Stimulated activated naive CD4-positive, alpha-beta T cell treated with Interleukin-2 at 50 U/mL for 16 hours (primary cell): ENCODE measurements at places on chromosomes 2 and 18.

DNA sequence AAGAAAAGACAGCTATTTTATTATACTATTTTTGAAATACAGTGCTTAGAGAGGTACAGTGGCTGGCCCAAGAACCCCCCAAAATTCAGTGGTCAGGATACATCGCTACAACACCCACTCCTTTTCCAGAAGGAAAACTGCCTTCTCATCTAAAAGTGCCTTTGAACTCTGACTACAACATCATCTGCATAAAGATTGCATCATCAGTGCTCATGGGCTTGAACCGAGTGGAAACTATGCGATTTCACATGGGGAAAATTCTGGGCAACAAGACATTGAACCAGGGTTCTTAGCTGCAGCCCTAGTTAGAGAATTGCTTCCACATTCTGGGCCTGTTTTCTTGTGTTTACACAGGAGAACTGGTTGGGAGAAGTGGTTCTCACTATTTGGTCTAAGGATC is 294.6 kb upstream of the SLC14A2 start:
- DNase-seq: no peak

GRCh38 chr2:140454717-140455116 is 1674.5 kb upstream of the NXPH2 start:
- no peak for DNase-seq

- DNase-seq: no peak
Observed at GRCh38 chr2:106061611-106062349, 132.3 kb downstream of the UXS1 start.

DNA sequence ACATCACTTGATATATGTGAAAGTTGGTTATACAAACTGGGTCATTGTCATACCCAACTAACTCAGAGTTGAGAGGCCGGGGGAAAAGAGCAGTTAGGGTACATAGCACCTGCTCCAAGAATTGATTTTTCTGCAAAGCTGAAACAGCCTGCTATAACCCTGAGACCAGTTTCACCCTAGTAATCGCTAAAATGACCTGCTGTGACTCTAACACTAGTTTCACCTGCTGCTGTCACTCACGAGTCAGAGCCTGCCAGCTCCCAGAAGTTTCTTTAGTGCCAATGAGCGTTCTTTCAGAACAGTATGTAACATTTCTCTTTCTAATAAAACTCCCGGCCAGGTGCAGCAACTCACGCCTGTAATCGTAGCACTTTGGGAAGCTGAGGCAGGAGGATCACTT is 28.0 kb downstream of the SRSF7 start:
- peak; percentile 23 for DNase-seq

GRCh38 chr2:134014196-134014960 is 239.5 kb upstream of the MGAT5 start:
- no peak for DNase-seq

DNA sequence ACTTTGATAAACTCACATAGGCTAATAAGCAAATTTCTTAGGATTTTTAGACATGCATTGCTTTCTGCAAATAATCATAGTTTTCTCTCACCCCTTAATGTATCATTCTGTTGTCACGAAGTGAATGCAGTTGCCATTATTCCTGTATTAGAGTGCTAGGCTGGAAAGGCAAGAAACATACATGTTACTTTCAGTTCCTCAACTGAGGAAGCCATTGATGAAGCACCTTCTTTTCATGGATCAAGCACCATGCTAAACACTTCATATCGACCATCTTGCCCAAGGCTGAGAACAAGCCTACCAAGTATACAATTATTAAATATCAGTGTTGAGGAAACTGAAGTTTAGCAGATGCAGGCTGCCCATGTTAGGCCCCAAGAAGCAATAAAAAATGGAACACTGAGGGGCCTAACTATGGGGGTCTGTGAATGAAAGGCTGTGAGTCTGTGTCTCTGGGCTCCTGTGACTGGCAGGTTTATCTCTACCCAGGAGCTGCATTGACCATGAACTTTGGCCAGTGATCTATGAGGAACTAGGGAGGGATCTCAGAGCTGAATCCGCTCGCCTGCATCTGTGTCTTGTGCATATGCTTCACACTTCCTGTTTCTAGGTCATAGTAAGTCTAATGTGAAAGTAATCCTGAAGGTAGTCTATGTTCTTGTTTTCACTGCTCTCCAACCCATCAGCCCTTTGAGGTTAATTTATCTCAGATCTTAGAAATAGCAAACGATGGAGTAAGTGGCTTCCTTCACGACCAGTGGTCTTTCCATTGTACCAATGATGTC is 16.0 kb upstream of the TSPYL6 start:
- DNase-seq: no peak

DNA sequence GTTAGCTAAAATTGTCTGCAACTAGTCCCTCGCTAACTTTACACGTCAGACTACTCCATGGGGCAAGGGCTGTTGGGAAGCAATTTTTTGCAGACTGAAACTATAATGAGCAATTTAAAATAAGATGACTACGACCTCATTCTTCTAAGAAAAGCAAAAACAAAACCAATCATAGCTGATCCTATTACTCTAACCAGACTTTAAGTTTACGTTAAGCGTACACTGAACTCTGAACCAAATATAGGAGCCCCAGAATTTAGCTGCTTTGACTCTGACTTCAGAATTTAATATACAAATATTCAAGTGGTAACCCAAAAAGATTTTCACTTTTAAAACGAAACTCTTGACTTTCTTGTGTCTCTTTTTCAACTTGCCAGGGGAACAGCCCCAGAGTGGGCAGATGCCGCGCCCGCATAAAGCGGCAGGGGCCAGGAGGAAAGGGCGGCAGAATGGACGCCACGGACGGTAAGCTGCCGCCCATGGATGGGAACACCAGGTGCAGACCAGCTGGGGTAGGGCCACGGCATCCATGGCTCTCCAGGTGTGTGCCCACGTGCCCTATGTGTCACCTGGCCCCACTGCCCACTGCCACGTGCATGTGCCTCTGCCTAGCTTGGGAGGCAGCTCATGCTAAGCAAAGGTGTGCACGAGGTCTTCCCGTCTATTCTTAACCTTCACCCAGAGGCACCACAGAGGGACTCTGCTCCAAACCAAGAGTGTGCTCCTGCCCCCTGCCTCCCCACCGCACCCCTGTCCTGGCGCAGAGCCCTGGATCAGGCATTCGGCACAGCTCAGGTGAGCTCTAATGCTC is 217.6 kb downstream of the HDAC4 start:
- DNase-seq: no peak

DNA sequence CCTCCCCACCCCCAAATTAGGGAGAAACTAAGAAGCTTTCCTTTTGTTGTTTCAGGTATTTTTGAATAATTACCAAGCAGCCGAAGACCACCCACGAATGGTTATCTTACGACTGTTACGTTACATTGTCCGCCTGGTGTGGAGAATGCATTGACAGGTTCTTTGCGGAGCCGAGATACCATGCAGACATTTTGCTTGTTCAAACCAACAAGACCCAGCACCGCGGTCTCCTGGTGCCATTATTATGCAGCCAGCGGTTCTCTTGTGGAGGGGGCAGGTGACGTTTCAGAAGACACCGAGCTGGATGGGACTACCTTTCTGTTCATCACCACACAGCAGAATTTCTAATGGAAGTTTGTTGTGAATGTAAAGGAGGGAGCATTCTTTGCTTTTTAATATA is 43.4 kb downstream of the BCL2L11 start:
- DNase-seq: no peak

DNA sequence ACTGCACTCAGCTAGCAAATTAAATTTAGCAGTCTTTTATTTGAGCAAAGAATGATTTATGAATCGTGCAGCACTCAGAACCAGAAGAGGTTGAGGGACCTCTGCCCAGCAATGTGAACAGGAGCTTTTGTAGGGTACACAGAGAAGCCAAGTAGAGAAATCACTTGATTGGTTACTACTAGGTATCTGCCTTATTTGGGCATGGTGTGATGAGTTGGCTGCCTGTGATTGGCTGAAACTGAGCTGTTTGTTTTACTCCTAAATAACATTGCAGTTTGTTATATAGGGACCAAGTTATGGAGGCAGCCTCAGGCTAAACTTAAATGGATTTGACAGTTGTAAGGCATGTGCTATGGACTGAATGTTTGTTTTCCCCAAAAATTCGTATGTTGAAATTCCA is 122.5 kb downstream of the RDH14 start:
- no peak for DNase-seq

GRCh38 chr2:241083091-241083415 is 19.0 kb downstream of the MTERF4 start:
- DNase-seq: no peak

- no peak for DNase-seq
Observed at GRCh38 chr18:78160961-78161656, 818.5 kb upstream of the SALL3 start.

DNA sequence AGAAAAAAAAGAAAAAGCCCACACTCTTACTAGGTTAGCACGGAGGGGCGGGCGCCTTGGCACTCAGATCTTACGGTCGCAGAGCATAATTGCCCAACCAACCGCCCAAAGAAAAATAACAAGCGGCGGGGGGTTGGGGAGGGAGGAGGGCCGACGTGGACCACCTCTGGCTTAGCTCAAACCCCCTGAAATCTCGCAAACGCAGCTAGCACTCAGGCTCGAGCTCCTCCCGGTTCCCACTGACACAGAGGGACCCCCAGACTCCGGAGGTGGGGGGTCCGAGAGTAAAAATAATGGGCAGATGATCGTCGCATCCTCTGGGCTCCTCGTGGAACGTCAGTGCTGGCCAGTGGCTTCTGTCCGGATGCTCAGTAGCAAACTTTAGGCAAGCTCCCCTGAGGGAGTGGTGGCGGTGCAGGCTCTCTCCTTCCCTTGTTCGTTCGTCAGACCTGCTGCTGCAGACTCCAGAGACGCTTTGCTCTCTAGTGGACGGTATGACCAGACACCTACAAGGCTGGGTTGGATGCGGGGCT is 12.0 kb downstream of the CATIP start:
- no peak for DNase-seq

- DNase-seq: no peak
Observed at GRCh38 chr2:216206821-216207220, 97.7 kb downstream of the XRCC5 start.

- DNase-seq: no peak
Observed at GRCh38 chr2:64243081-64244036, 99.1 kb upstream of the PELI1 start.

GRCh38 chr2:174774886-174775285 is 10.6 kb upstream of the CHRNA1 start:
- DNase-seq: no peak

- no peak for DNase-seq
Observed at GRCh38 chr2:144546933-144547332, 27.0 kb upstream of the ZEB2 start.

DNA sequence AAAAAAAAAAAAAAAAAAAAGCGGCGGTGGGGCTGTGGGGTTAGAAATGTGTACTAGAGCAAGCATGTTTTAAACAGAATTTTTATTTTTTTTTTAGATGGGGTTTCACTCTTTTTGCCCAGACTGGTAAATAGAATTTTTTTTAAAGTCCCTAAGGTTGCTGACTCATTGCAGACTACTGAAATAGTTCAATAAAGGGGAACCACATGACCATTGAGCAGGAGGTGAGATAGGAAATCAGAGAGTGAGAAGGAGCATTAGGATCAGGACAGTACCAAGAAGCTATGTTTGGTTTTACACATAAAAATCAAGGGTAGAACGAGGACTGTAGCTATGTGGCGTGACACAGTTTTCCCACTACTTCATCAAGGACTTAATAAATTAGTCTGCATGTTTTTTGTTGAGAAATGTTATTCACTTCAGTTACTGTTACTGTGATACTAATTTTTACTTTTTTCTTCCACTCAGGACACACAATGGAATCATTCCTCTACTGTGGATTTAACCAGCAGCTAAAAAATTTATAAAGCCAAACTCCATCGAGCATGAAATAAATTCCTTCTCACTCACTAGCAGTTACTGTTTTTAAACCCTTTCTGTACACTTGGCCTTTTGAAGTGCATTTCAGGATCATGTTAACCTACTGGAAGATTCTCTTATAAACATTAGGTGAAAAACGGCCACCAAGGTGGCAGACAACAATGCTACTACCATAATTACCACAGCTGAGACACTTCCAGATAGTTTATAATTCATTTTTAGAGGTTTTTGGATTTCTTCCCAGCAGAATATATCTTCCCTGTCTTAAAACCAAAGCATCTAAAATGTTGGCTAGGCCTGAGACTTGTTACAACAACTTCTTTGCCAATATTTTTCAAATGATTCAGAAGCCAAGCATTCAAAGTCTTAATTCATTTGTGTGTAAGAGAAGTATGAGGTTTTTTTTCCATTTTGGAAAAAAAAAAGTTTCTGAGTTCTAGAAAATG is 33.2 kb downstream of the LAMA1 start:
- no peak for DNase-seq

DNA sequence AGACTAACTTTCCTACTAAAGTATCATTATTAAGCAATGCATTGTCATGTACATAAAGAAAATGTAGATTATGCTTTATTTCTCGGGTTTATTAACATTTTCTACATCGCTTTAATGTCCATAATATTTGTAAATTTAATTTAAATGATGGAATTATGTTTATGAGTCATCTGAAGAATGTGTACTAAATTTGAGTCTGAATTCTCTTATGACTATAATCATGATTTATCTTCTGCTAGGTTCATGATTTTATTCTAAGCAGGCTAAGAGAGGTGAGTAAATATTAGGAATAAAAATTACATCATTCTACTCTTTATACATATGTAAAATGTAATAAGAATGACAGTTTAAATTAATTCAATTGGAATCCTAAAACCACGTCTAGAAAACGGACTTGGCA is 206.3 kb upstream of the NOL4 start:
- DNase-seq: no peak

- no peak for DNase-seq
Observed at GRCh38 chr2:60948926-60949579, 67.7 kb downstream of the REL start.

DNA sequence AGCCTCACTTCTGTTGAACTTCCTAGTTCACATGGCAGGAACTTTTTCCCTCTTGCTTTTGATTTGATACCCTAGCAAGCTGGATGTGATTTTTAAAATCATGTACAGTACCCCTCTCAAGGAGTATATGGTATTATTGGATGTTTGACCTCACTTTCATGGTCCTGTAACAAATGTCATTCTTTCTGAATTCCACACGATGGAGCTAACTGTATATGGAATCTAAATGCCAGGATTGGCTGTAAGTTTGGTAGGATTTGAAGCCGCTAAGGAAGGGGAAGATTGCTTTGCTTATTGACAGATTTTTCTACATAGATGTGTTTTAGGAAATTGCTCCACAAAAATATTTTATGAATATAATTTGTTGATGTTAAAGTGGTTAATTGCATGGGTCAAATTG is 18.3 kb downstream of the MAIP1 start:
- DNase-seq: no peak

GRCh38 chr2:109065391-109065734 is 63.6 kb upstream of the SH3RF3 start:
- no peak for DNase-seq

DNA sequence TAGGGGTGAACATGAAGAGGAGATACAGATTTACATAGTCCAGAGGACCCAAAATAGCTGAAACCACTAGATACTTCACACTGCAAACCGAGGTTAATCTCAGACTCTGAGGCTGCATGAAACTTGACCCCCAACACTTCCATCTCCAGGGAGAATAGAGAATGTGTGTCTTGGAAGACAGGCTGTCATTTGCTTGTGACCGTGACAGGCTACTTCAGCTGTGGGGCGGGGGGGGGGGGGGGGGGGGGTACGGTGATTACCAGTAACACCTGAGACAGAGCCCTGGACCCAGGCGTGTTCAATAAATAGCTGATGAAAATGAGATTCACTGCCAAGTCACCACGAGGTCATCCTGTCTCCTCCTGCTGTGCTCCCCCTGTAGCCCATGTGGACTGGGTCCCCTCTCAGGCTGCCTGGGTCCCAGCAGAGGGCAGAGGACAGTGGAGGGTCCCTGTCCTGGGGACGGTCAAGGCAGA is 5.7 kb upstream of the KLHL29 start:
- no peak for DNase-seq
